Germinal center (tissue), 1 donor: ENCODE measurements at places on chromosomes 7 and 10.

DNA sequence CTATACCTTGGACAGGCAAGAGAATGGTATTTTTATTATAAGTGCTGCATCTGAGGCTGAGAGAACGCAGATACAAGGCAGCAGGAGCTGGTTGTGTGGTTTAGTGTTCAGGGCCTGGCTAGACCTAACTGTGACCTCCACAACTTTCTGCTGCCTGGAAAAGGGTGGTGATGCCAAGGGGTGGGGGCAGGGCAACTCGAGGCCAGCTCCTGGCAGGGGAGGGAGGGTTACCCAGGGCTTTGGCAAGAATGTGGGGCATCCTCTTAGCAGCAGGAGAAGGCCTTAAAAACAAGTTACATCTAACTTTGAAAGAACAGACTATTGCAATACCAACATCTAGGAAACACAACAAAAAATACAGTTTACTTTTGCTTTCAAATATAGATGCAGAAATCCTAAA is 13.0 kb downstream of the MXI1 start:
- DNase-seq, result no peak

GRCh38 chr10:102347236-102347828 is 48.2 kb upstream of the NFKB2 start:
- DNase-seq, result no peak

GRCh38 chr10:78921895-78922294 is 146.9 kb upstream of the ZMIZ1 start:
- DNase-seq, result no peak

- no peak for DNase-seq
Measured at GRCh38 chr10:68792115-68792514, 35.2 kb upstream of the STOX1 start.

DNA sequence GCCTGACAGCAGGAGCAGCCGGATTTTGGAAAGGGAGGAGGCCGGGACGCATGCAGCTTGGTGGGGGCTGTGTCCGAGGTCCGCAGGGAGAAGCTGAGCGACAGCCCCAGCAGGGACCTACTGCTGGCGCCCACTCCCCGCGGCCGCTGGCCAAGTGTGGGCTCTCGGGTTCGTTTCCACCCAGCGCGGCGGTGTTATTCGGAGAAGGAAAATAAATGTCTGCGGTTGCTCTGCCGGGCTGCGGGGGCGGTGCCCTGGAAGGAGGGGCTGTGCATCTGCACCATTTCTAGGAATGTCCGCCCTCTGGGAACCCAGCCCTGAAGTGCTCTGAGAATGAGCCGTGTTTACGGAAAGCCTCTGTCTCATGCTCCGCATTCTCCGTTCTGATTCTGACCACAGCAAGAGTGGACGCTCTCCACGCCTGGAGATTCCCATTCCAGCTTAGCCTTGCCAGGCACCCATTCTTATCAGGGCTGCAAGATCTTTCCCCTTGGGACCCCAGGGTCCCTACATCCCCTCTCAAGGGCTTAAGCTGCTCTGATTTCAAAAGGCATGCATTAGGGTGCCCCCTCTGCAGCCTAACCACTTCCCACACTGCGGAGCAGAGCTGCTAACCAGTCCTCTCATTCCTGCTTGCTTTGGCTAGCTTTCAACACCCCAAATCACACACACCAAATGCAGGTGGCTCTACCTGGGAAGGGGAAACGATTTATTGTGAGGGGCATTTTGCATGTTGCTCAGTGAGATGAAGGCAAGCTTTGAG is 256.6 kb upstream of the GLI3 start:
- DNase-seq, result no peak

- DNase-seq, result peak; percentile 9
Measured at GRCh38 chr7:117127585-117128168, 174.4 kb downstream of the ST7 start.

GRCh38 chr10:131788386-131788785 is 112.4 kb upstream of the PPP2R2D start:
- DNase-seq, result no peak

DNA sequence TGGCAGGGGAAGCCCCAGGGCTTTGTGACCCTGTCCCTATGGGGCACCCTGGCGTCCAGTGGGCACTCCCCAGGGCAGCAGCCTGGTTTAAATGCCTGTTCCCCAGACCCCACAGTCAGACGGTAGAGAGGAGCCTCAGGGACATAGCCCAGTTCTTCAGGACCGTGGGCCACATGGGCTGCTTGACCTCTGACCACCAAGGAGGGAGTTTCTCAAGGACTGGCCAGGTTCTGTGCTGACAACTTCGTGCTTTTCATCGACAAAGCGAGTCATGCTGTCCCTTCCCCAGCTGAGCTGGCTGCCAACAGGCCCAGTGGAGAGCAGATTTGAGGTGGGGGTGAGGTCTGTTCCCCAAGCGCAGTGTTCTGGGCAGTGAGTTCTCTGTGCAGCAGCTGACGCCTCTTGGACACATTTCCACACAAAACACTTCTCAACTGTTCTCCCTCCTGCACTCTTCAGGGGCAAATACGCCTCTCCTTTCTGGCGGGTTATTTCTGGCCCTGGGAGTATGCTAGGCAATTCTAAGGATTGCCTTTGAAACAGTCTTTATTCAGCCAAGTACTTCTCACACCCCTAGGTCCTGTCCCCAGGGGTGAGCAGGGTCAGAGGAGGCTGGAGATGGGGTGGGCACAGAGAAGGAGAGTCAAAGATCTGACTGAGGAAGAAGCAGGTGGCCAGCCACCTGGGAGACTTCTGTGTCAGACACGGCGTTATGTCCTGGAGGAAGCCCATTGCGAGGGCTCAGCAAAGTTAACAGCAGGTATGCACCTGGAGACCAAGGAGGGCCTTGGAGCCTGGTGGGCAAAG is 57.3 kb upstream of the CAMK2B start:
- DNase-seq, result no peak

- DNase-seq, result no peak
Measured at GRCh38 chr10:70052462-70053217, at the start of gene MACROH2A2. TSS of gene MACROH2A2 (plus strand) at chr10:70052846. CDS start at chr10:70075659, 22,813 bp downstream.

- DNase-seq, result no peak
Measured at GRCh38 chr10:17758200-17758599, 6.2 kb downstream of the TMEM236 start.

DNA sequence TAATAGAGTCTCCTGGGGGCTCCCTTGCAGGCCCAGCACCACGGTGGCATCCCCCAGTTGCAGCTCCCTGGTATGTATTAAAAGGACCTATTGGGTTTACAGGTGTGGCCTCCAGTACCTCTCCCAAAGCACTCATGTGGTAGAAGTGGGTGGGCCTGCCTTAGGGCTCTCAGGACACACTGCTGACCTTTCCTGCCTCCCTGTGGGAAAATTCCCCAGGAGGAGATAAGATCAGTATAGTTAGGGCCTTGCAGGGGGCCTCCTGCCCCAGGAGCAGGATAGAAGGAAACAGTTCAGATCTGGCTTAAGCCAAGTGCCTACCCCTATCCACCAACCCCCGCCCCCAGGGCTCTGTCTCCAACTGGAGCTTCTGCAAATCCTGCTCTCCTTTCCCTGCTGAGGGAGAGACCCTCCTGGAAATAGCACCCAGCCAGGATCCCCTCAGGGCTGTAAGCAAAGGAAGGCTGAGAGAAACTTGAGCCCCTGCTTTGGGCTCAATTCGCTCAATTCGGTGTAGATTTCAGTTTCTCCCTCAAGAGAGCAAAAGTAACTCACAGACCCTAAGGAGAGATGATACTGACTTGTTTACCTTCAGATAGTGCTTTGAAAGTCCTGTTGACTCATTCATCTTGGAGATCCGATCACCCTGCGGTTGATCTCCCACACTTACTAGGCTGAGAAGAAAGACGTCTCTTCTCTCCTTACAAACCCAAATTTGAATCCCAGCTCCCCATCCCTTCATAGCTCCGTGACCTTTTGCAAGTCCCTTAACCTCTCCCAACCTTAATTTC is 130.6 kb downstream of the WDR11 start:
- no peak for DNase-seq

- peak; percentile 85 for DNase-seq
Measured at GRCh38 chr10:5623081-5623748, 43.2 kb downstream of the ASB13 start.

DNA sequence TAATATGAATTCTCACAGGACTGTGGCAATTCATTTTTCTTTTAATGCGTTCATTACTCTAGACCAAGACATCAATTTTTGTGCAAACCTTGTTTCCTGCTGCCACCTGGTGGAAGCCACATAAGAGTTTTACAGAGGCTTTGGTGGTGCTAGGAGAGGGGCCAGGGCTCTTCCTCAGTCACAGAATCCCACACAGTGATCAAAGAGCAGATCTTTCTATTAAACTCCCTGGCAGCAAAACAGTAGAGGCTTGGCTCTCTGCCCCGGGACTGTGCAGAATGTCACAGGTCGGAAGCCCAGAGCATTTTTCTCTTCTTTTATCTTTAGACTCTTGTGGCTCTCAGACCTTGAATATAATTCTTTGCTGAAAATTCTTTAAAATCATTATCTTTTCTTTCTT is 506.4 kb upstream of the C7orf33 start:
- no peak for DNase-seq

DNA sequence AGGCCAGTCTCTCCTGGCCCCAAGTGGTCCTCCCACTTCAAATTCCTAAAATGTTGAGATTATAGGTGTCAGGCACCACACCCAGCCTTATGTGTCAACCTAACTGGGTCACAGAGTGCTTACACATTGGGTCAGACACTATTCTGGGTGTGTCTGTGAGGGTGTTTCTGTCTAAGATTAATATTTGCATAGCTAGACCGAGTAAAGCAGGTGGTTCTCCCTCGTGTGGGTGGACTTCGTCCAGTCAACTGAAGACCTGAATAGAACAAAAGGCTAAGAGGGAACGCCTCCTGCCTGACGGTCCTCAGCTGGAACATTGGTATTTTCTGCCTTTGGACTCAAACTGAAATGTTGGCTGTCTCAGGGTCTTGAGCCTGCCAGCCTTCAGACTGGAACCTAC is 11.5 kb downstream of the PPIF start:
- no peak for DNase-seq

DNA sequence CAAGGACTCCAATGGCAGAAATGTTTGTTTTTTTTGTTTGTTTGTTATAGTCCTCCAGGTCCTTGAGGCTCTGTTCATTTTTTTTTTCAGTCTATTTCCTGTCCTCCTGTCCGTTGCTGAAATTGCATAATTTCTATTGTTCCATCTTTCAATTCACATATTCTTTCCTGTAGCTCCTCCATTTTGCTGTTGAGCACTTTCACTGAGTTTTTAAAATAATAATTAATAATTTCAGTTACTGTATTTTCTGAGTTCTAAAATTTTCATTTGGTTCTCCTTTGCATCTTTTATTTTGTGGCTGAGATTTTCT is 202.3 kb upstream of the AGR3 start:
- no peak for DNase-seq

DNA sequence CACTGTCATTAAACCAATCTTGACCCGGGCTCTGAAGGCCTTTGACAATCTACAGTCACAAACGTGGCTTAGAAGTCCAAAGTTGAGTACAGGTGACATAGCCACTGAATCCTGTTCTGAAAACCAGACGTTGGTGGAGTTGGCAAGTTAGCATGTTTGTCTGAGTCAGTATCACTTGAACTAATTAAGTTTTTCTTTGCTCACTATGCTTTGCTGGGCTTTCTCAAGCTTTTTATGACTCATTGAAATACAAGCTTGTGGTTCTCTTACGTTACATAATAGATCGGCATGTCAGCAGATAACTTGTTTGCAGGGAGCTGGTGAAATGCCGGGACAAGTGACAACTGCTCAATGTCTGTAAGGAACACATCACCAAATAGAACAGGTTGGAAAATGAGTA is 53.8 kb downstream of the ARL5B start:
- DNase-seq, result no peak

DNA sequence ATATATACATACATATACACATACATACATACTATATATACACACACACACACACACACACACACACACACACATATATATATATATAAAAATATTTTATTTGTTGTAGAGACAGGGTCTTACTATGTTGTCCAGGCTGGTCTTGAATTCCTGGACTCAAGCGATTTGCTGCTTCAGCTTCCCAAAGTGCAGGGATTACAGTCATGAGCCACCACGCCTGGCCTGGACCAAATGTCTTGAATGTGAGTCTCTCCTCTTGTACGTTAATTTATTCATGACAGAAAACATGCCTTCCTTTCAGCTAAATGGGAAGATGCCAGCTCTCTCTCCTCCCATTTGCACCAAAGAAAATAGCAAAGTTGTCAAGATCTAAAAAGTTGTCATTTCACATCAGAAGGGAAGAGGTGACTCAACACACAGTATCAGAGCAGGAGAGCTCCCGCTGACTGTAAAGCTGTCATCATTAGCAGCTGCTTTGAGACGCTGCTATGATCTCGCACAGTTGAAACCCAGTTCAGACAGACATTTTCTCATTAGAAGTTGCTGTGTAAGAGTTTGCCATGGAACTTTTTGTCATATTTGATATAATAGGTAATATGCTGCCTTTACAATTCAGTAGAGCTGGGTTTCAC is 224.3 kb downstream of the SFMBT2 start:
- no peak for DNase-seq

- DNase-seq, result no peak
Measured at GRCh38 chr7:88290491-88290890, 16.2 kb downstream of the STEAP4 start.

- DNase-seq, result no peak
Measured at GRCh38 chr7:132030086-132030568, 473.7 kb upstream of the PODXL start.

GRCh38 chr10:85527616-85528317 is 838.8 kb downstream of the GRID1 start:
- DNase-seq, result no peak

DNA sequence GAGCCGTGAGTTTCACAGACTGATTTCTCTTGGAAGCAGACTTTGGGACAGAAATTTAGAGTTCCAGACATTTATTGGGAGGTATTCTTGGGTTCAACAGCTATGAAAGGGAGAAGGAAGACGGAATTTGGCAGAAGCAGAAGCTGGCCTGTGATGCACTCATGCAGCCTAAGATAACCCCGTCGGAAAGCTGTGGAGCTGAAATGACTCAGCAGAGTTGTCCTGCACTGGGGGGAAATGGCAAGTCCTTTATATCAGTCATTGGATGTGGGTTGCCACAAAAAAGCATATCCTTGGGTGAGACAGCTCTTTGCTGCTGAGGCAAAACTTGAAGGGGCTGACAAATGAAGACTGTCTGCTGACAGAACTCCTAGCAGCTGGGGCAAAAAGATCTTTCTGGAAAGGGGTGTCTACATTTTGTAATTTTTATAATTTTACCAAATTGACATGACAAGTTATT is 11.5 kb upstream of the MICU1 start:
- no peak for DNase-seq

GRCh38 chr7:157905651-157906461 is 569.1 kb downstream of the DNAJB6 start:
- DNase-seq, result no peak

- no peak for DNase-seq
Measured at GRCh38 chr10:12091421-12091820, 22.7 kb downstream of the DHTKD1 start.

- DNase-seq, result no peak
Measured at GRCh38 chr10:112954974-112955581, 5.0 kb downstream of the TCF7L2 start.

- no peak for DNase-seq
Measured at GRCh38 chr7:92720604-92721350, 115.6 kb downstream of the CDK6 start.

GRCh38 chr7:37349979-37350590 is 98.6 kb downstream of the ELMO1 start:
- no peak for DNase-seq
